Stimulated activated naive CD4-positive, alpha-beta T cell (primary cell): ENCODE measurements at places on chromosomes 16 and 17.
A peak's percentile ranks its signal among the peaks of the same experiment; 100 is the strongest.

DNA sequence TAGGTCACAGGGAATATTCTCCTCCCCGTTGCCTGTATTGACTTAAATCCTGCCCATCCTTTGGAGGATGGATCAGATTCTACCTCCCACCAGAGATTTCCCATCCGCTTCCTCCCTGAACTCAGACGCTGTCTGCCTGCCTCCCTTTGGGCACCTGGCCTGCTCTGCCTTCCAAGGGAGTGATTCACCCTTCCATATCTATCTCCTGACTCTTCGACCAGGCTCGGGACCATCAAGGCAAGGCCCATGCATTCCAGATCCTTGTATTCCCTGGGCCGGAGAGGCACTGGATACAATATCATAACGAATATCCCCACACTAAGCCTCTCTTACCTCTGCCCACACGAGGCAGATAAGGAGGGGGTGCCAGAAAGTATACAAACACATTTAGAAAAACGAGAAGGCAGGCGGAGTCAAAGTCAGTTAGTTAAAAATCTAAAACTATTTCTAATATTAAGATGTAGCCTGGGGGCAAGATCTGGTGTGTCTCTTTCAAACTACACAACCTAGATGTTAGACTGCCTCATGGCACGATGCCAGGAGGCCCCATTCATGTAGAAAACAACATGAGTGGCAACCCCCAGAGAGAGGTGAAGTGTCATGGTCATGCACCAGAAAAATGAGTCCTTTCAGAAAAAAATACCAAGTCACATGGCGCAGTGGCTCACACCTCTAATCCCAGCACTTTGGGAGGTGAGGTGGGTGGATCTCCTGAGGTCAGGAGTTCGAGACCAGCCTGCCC, 9.2 kb downstream of the PMP22 start:
- DNase-seq, result no peak

- peak; percentile 37 for DNase-seq
Measured at GRCh38 chr17:49494986-49495841, at the start of gene NGFR. Gene NGFR (plus strand): TSS chr17:49495293. CDS start chr17:49495418, 125 bp downstream.

- no peak for DNase-seq
Measured at GRCh38 chr16:6095414-6095813, 997.8 kb upstream of the EEF2KMT start.

- DNase-seq, result no peak
Measured at GRCh38 chr17:41071606-41072360, 6.1 kb upstream of the KRTAP2-4 start.

DNA sequence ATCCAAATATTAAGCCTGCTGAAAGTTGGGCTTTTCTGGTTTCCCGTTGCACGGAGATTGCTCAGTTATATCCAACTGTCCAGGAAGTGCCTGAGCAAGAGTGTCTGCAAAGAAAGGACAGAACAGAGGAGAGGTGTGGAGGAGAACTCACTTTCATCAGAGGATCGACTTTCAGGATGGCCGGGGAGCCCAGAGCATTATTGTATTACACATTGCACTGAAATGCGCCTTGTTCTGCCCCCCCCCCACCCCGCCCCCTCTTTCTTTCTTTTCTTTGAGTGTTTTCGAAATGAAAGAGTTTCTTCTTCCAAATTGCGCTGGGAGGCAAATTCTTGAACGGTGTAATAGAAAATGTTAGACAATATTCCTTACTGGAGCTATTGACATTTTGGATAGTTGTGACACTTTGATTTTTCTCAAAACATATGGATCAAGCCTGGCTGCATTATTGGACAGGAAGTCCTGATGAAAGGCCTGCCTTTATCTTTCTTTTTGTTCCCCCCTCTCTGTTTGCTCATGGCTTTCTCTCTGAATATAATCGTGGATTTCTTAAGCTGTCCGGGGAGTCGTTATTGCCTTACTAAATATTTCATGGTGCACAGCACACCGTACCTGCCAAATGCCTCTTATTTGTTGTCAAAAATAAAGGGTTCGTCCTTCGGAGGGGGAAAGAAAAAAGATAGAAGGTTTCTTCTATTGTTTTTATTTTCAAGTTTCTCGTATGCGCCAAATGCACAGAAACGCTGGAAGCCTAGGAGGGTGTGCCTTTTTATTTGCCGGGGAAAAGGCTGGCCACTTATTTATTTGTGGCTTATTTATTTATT, 110.8 kb downstream of the IRX3 start:
- no peak for DNase-seq

DNA sequence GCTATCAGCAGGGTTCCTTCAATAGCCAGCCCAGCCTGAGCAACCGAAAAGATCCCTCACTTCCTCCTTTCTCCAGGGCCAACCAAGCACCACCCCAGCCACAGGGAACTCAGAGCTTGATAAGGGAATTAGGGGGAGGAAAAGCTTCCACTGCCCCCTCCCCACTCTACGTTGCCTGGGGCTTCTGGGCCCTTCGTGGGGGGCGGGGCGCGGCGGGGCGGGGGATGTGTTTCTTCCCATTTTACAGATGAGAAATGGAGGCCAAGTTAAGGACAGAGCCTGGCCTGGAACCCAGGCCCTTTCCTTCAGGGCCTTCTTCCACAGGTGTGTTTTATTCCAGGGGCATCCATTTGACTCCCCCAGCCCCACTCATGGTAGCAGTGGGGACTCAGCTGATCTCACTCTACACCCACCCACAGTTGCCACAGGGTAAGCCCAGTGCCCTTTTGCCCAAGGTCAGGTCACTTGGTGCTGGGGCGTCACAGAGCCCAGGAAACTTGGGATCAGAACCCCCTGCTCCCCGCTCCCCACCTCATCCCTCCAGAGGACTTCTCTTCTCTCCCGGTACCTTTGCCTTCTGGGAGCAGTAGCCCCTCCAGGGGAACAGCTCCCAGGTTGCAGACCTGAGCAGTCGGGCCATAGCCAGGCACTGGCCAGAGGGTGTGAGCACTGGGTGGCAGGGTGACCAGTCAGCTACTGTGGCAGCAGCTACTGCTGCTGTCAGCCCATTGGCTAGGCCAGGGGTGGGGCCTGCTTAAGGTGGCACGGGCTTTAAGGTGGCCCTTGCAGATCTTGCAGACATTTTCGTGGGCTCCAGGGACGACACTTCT, at the start of gene LDHD:
Gene LDHD, minus strand, starts transcription at position 700 of the 830 bp plus-strand sequence. Its CDS starts 60 bp downstream, at position 640.
- DNase-seq, result no peak

DNA sequence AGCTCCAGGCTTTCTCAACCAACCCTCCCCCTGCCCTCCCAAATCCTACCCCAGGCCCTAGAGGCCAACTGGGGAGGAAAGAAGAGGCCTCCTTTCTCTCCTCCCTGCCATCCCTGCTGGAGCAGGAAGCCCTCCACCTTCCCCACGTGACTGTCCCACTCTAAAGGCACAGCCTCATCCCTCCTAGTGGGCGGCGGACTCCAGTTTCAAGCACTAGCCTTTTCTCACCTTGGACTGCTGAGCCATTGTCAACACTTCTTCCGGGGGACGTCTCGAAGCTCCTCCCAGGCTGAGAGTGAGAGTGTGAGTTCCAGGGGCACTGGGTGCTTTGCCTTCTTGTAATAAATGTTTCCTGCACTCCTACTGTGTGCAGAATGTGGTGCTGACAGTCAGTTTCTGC, 21.4 kb upstream of the IRX6 start:
- no peak for DNase-seq

DNA sequence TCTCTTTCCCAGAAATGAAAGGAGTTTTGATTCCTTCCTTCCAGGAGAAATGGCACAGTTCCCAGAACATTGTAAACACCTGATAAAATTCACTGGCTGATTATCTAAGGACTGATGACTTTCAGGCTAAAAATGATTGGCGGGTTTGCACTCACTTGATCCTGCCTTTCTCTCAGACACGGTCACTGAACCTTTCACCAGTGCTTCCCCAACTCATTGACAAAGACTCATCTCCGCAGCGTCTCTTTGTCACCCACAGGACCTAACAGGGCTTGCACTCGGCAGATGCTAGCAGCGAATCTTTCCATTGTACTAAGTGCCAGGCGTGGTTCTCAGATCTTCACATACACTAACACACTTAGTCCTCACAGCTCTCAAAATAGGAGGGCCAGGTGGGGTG, 7.3 kb upstream of the DHRS7C start:
- DNase-seq, result no peak

DNA sequence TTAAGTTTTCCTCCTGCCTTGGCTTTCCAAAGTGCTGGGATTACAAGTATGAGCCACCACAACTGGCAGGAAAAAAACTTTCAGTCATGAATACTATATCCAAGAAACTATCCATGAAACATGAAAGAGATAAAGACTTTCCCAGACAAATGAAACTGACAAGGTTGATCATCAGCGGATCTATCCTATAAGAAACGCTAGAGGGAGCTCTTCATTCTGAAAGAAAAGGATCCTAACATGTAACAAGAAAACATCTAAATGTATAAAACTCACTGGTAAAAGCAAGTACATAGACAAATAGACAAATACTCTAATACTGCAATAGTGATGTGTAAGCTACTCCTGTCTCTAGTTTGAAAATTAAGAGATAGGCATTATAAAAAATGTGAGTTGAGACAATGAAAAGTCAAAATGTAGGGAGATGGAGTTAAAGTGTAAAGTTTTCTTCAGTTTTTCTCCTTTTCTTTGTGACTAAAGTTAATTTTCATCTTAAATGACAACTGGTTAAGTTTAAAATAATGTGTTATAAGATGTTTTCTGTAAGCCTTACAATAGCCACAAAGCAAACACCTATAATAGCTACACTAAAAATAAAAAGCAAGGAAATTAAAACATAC, 79.6 kb upstream of the TEKT1 start:
- DNase-seq, result peak; percentile 60
